ENCODE measurements at places on chromosomes 16 and 17.

- DNase-seq: no peak
Observed at GRCh38 chr17:47629826-47630225, 19.9 kb upstream of the KPNB1 start.

- no peak for DNase-seq
Observed at GRCh38 chr17:76078860-76079534, at the start of gene ZACN. TSS of gene ZACN (plus strand) at chr17:76079182. CDS start at chr17:76079265, 83 bp downstream.

GRCh38 chr17:80270836-80271235 lies 10.2 kb downstream of the RNF213 start:
- DNase-seq: no peak

DNA sequence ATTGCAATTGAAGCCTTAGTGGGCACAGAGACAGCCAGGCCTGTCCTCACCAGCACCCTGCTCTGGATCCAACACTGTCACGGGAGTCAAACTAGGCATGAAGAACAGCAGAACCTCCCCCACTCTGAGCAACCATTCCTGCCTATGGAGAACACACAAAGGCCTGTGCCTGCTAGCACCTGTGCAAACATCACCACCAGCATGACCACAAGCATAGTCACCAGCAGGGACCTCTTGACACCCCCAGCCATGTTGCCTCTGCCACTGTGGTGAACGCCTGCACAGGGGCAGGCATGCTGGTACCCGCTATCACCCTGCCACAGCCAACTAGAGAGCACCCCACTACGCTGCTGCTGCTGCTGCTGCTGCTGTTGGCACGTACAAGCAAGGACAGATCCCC lies 51.7 kb downstream of the CMC2 start:
- peak; percentile 50 for DNase-seq

GRCh38 chr17:79535728-79536025 lies 75.2 kb downstream of the RBFOX3 start:
- no peak for DNase-seq

DNA sequence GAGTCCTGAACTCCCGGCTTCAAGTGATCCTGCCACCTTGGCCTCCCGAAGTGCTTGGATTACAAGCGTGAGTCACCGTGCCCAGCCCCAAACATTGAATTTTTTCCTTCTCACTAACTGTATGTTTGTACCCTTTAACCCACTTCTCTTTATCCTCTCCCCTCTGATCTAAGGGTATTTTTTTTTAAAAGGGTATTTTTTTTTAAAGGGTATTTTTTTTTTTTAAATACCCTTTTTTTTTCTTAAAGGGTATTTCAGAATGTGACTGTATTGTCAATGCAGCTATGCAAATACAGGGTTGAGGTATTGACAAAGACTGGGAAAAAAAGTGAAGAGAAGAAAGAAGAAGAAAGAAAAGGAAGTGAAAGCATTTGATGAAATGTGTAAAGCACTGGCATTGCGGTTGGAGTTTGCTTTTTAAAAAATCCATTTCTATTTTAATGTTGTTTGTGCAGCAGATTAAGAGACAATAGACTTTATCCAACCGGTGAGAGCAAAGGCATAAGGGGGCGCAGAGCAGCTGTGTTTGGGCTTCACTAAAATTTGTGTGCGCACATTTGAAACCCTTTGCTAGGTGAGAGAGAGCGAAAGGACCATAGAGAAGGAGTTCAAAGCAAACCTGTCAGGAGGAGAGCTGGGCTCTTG lies 42.4 kb downstream of the SYT17 start:
- no peak for DNase-seq

GRCh38 chr16:31248344-31248743 lies 11.4 kb upstream of the ITGAM start:
- no peak for DNase-seq

GRCh38 chr17:45900723-45901415 lies 6.5 kb downstream of the MAPT start:
- no peak for DNase-seq

DNA sequence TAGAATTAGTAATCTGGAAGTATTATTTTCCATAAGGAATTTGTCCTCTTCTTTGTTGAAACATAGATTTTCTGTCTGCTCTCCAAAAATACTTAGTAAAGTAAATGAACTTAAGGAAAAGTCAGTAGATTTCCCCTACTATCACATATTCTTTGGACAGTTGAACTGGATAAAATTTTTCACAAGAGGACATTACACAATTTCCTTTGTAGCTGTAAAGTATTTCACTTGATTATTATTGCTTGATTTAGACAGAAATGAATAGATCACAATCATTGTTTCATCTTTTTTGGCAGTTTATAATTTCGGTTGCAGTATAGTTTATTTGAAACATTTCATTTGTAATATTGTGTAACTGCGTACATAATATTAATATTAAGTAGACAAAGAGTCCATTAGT lies 12.5 kb downstream of the CYB5B start:
- no peak for DNase-seq

GRCh38 chr17:48374650-48375230 lies 55.3 kb downstream of the SKAP1 start:
- DNase-seq: no peak

DNA sequence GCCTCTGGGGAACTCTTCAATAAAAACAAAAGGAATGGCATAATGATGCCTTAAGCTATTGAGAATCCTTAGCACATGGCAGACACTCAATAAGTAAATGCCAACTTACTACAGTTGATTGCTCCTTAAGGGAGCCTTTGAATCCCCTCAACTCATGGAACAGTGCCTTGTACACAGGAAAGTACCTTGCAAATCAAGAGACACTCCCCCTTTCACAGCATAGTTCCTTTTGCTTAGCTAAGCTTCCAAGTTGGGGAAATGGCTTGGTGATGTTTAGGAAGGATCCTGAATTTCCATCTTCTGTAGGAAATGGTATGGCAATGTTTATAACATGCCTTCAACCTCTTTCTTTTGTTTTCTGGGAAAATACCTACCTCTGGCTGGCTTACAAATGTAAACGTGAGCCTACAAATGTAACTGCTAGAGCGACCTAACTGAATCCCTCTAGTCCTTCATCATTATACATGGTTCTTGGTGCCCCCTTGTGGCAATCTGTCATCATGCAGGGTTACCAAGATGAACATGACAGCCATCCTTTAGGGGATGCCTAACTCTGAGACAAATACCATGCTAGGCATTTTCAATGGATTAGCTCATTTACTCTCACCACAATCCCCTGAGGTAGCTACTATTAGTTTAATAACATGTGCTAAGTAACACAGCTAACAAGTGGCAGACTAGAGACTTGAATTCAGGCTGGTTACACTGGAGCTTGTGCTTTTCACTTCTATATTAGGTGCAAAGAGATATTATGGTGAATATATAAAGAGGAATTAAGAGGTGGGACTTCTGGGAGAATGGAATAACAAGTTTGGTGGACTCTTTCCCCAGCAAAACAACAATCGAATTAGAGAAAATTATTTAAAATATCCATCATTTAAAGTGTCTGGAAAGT lies 65.0 kb downstream of the MMD start:
- DNase-seq: no peak

DNA sequence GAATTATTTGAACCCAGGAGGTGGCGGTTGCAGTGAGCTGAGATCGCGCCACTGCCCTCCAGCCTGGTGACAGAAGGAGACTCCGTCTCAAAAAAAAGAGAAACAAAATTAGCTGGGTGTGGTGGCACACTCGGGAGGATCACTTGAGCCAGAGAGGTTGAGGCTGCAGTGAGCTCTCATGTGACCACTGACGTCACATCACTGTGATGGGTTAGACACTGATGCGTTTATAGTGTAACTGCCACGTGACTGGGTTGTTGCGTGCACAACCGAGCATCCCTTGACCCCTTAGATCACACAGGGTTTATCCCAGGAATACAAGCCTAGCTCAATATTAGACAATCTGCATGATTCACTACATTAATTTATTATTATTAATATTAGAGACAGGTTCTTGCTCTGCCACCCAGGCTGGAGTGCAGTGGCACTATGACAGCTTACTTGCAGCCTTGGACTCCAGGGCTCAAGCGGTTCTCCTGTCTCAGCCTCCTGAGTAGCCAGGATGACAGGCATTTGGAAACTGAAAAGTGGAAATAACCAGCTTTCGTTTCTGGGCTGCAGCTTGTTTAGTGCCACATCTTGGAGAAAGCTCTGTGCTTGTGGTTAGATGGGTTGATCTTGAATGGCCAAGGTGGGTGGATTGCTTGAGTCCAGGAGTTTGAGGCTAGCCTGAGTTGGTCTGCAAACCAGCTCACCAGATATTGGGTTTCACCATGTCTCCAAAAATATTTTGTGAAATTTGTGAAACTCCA lies 26.4 kb upstream of the ABR start:
- DNase-seq: no peak

DNA sequence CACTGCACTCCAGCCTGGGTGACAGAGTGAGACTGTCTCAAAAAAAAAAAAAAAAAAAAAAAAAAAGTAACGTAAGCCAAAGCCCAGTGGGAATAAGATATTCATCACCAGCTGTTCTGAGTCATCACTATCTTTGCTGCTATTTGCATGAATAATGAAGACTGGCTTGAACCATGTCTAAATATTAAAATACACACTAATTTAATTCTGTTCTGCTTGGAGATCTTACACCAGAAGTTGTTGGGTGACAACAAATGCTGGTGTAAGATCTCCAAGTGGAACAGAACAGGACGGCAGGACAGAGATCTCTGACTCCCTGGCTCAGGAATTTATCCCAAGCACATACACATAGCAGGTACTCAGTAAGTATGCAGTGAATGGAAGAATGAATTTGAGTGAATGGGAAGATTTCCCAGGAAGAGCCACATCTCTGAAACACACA lies 19.6 kb downstream of the DNAH17 start:
- DNase-seq: no peak

DNA sequence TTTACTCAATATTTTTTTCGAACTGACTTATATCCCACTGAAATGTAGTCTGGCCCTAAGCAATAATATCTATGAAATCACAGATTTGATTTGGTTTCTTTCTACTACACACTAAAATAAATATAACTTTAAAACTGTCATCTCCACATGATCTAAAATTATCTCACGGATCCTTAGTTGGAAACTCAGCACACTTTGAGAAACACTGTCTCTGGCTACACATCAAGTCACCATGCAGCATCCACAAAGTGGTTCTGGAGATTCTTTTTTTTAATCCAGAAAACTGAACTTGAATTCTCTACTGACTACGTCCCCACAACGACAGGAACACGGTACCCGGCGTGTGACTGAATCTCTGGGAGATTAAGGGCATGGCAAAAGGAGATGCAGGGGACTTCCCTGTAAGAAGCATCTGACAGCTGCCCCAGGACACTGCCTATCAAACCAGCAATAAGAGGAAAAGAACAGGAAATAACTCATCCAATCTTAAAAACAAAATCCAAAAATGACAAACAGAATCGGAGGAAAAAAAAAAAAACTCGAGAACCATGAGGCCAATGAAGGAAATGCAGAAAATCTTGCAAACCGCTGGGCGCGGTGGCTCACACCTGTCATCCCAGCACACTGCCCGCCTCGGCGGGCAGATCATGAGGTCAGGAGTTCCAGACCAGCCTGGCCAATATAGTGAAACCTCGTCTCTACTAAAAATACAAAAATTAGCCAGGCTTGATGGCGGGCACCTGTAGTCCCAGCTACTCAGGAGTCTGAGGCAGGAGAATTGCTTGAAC lies 141.0 kb upstream of the RCVRN start:
- no peak for DNase-seq
